ENCODE measurements at places on chromosomes 6 and 20.

- DNase-seq = no peak
These were observed 118.3 kb upstream of the FAM184A start for GRCh38 chr6:119196715-119197114.

DNA sequence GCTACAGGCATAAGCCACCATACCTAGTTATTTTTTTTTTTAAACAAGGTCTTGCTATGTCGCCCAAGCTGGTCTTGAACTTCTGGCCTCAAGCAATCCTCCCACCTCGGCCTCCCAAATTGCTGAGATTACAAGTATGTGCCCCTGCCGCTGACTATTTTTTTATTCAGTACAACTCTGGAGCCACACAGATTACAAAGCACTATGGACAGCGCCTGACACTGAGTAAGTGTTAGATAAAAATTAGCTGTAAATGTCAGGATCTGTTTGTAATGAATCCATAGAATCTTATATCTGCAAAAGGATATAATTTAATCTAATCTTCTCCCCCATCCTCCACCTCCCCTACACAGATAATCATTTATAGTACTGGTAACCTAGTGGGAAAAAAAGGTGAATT lies 15.3 kb upstream of the COL12A1 start:
- no peak for DNase-seq

- no peak for DNase-seq
These were observed 72.8 kb downstream of the MDGA1 start for GRCh38 chr6:37624606-37625574.

DNA sequence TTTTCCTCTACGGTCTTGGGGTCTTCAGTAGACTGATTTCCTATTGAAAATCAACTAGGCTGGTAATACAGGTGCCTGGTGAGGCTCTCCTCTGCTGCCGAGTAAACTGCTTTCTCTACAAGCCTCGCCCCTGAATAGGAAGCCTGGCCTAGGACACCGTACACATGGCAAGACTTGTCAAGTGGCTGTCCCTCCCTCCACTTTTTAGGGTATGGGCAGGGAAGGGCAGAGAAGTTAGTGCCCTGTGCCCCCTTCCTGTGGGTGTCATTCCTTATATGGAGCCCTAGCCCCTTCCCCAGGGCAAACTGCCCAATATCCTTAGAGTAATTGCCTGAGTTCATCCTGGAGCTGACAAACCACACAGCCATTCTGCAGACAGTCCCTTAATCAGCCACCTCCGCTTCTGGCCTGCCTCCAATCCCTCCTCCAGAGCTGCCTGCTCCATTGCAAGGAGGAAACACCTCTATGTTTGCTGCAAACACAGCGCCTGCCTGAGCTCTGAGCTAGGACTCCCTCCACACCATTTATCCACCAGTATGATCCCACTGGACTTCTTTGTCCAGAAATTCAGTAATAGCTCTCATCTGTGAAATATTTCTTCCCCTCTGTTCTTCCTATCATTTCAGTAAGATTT lies 93.1 kb downstream of the CHD6 start:
- DNase-seq = no peak

DNA sequence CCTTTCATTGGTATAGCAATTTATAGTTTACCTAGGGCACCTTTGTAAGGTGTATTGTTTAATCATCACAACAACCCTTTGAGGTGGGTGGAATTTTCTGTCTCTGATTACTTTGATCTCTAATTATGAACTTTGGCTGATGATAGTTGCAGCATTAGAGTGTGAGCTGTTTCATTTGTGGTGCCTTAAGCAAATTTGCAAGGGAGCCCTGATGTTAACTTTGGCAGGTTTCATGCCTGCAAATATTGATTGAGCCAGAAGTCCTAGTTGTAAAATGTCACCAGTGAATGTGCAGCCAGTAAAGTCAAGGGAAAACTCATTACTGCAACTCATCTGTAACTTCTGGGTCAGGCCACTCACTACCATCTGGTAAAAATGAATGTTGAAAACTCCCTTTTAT lies 29.8 kb downstream of the CTNNBL1 start:
- no peak for DNase-seq
